ENCODE measurements at places on chromosomes 5 and 9.

- no peak for DNase-seq
Observed at GRCh38 chr9:116181853-116182610, 28.4 kb downstream of the PAPPA start.

DNA sequence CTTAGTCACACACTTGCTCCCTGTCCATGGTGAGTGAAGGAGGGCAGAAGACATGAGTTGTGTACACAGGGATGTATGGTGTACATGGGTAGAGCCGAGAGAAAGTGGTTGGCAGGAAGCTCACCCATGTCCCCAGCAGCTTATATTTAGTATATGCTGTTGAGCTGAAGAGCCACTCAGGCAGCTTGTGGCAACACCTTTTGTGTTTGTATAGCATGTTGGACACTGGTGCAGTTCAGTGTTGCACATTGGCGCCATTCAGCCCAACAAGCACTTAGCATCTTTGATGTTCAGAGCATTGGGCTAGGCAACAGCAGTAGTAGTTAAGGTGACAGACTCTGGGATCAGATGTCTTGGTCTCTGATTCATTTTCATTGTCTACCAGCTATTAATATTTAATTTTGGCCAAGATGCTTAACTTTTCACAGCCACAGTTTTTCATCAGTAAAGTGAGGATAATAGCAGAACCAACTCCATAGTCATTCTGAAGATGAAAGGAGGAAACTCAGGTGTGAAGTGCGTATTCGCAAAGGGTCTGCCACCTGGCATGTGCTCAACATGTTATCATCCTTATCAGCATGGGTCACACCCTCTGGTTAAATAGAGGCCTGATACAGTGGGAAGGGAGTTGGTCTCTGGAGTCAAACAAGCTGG, 184.8 kb downstream of the NR3C1 start:
- no peak for DNase-seq

DNA sequence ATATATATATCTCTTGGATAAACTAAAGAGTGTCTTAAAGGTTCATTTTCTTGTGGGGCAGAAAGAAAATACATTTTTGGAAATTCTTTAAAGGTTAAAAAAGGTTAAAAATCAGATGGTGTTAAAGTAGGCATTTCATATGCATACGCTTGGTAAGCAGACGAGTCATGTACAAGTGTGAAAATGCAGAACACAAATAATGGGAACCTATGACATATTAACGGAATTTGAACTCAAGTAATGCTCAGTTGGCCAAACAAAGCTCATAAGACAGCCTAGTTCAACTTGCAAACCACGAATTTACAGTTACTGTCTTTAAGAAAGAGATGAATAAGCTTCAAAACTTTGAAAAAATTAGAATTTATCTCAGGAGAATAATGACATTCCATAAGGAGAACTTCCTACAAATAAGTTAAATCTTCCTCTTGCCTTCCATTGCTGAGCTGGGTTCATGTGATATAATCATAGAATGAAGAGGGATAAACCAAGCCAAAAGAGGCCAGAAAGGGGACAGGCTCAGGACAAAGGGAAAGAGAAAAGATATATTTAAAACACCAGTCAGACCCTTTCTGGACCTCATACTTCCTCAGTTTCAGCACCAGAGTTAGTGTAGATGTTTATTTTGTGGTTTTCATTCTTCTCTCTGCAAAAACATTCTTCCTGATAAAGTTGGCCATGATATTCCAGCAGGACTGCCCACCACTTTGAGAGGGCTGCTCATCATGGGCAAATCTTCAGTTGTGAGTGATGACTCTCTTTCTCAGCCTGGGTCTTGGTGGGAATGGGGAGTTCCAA, 256.7 kb upstream of the CD180 start:
- DNase-seq = no peak

- DNase-seq = no peak
Observed at GRCh38 chr5:175457466-175457865, 13.5 kb upstream of the DRD1 start.

DNA sequence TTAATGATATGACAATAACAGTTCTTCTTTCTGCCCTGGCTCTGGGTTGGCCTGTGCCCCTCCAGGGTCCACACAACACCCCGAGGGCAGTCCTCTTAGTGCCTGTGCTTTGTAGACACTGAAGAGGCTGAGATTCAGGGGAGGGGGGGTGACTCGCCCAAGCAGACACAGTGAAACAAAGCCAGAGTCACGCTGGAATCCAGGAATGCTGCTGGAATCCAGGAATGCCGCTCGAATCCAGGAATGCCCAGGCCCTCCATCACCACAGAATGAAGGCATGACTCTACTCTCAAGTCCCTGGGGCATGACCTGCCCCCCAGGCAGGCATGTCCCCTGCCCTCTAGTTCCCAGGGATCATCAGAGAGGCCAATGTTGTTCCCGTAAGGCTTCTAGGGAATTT, 73.1 kb downstream of the LRSAM1 start:
- no peak for DNase-seq

DNA sequence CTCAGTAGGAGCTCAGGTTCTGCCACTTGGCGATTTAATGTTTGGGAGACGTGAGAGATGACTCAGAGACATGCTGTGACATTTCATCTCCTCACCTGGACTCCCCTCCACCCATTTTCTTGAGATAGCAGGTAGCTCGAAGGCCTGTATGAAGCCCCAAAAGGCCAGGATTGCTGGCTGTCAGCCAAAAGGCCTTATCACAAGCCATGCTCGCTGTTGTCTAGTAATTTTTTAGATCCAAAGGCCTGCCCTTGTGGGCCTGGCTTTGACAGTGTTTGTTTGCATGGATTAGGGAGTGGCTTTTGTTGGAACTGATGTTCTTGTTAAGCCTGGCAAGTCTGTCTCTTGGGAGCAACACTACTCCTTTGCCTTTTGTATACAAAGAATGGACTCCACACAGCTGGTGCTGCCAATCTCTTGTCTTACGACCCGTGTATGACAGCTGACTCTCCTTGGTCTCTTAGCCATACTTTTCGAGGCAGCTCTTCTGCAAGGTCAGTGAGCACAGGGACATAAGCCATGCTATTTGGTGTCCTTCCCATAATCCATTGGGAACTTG, 22.7 kb downstream of the CAVIN4 start:
- DNase-seq = no peak

GRCh38 chr9:12652973-12653372, 40.2 kb upstream of the TYRP1 start:
- no peak for DNase-seq

GRCh38 chr5:56191656-56192055, 41.5 kb downstream of the ANKRD55 start:
- DNase-seq = no peak

GRCh38 chr5:96968614-96969013, 32.7 kb downstream of the LNPEP start:
- DNase-seq = no peak

DNA sequence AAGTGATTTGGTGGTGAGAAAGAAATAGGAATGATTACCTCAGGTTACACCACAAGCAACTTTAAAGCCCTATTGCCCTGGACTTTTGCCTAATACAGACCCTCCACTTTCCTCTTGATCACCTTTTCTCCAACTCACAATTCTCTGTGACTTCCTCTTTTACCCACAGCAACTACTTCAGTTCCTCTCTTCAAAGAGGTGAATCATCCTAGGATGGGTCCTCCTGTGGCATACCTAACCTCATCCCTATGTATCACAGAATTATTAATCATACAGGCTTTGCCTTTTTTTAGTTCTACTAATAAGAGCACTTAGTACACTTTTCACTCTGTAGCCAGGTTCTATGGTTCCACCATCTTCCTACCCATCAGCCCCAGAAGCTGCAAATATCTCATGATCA, 19.6 kb upstream of the INSL6 start:
- DNase-seq = no peak

- DNase-seq = no peak
Observed at GRCh38 chr5:93417490-93417889, 163.5 kb downstream of the NR2F1-AS1 start.
